Motor neuron (in vitro differentiated cells): ENCODE measurements at places on chromosomes 5 and 9. TPM values are rescaled to one million over a fixed set of nuclear protein-coding genes. Genes with fewer than 3 reads are reported as not detected.

- peak; percentile 90 for ATAC-seq
Observed at GRCh38 chr5:4879693-4880303, 260.3 kb upstream of the ADAMTS16 start.

GRCh38 chr5:67196537-67197059 lies at the start of gene CD180:
CD180 (minus strand) TSS chr5:67196799; CDS start chr5:67196641, 158 bp downstream.
- peak; percentile 70 for ATAC-seq

ENTPD8 gene
- 0.06 TPM in 1 of 2 replicates, not detected in the other for total RNA-seq

DNA sequence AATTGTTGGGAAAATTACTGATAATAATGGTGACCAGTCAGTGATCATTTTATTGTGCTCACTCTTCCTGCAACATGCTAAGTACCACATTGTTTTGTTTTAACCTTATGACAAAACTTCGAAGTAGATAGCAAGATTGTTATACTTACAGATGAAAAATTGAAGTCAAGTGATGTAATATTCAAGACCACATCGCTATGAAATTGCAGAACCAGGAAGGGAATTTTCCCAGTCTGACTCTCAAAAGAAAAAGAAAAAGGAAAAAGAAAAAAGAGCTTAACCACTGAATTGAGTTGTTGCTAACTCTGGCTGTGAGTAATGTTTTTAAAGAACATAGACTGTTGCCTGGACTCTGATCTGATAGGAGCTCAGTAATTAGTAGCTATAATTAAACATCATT lies 170.6 kb upstream of the HAPLN1 start:
- ATAC-seq, result no peak

DNA sequence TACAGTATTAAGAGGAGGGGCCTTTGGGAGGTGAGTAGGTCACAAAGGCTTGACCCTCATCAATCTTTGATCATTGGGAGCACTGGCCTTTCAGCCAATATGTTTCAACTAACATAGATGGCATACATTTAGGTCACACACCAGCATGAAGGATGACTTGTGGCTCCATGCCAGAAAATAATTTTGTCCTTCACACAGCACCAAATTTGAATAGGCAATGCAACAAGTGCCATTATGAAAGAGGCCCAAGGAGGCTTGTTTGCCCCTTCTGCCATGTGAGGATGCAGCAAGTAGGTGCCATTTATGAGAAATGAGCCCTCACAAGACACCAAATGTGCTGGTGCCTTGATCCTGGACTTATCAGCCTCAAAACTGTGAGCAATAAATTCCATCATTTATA lies 81.1 kb downstream of the JAKMIP2 start:
- no peak for ATAC-seq

SLCO6A1 gene
- not detected in 2 replicates for total RNA-seq

DNA sequence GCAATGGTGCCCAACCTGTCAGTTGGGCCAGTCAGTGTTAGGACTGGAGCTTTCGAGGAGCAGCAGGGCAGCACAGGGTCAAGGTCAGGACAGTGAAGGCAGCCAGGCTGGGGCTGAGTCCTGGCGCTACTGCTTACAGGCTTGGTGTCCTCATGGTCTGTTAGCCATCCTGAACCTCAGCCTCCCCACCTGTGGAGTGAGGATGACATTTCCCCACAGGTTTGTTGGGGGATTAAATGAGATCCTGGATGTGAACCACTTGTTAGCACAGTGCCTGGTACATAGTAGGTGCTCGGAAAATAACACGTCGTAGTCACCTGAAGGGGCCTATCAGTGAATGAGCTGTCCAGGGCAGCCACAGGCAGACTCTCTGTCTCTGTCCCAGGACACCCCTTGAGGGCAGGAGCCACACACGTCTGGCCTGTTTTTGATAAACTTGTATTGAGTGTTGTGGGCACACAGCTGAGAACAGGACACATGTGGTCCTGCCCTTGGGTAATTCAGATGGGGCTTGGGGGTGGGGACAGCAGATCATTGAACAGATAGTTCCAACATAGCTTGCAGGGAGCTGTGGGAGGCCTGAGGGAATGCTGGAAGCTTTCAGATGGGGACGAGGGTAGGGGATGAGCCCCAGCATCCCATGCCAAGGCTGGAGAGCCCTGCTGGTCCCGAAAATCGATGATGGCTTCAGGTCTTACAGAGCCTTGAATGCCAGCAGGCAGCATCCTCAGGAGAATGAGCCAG lies 69.3 kb downstream of the AMBP start:
- ATAC-seq, result no peak
